HEK293T (cell line): ENCODE measurements at places on chromosomes 4 and X.

DNA sequence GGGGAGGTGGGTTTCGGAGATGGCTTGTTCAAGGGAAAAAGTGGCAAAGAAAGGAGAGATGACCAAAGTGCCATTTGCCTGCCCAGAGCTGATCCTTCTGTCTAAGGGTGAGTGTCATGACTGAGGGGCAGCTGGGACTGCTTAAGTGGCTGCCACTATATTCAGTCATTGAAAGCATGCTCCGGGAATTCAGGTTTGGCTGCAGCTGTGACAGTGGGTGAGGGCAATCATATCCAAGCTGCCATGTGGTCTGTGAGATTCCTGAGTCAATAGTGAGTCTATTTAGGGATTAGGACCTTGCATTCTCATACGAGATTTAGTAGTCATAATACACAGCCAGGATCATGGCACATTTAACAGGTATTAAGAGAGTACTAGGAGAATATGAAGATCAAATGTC is 138.8 kb upstream of the BANK1 start:
- DNase-seq: no peak

- no peak for DNase-seq
These were observed 1.0 kb downstream of the SLBP start for GRCh38 chr4:1711055-1711570.

DNA sequence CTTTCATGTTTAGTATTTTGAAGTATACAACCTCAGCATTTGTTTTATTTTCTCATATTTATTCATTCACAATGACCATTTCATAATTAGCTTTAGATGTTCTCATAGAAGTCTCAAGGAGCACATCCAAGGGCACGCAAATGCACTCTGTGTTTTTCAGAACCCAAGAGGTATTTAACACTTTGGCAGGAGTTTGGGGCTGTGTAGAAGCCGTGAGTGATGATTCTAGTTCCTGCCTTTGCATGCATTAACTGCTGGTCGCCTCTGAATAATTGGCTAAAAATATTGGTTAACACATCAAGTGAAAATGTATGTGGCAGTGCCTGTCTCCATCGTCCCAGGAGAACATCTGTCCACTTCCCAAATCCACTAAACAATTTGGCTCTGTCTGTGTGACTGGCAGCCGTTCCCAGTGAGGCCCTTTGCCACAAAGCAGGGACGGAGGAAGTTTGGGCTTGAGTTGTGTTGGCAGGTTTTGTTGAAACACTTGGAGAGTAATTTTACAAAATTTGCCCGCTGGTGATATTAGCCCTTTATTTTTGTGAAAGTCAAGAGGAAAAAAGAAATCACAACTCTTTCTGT is 730.7 kb upstream of the SLIT2 start:
- no peak for DNase-seq

DNA sequence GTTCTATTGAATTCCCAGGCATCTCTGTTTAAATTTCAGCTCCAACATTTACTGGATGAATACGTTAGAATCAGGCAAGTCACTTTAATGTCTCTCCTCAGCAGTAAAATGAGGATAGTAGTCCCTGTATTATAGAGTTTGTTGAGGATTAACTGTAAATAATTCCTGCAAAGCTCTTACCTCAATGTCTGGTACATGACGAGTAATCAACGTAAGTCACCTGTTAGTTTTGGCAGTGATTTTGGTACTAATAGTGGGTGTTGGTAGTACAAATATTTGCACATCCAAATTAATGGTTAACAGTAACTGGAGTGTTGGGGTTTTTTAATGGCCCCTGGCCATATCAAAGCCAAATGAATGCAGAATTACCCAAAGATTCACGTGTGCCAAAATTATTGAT is 189.8 kb upstream of the GALNT7 start:
- no peak for DNase-seq

DNA sequence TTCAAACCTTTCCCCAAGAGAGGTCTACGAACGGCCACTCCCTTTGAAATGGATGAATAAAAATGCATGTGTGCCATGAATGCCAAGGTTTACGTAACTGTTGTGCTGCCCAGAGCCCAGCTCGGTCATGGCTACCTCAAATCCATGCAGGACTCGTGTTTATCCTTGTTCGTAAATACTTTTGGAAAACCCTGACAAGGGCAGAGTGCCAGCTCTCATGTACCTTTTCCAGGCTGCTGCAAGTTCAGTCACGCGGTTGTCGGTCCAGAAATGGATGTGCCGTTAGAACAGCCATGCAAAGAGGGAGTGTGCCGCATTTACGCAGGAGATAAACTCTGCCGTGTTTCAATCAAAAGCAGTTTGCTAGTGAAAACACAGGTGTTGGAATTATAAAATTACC is 123.4 kb downstream of the AMELX start:
- no peak for DNase-seq

- peak; percentile 65 for DNase-seq
These were observed 72.0 kb downstream of the PRPS1 start for GRCh38 chrX:107700317-107700774.

DNA sequence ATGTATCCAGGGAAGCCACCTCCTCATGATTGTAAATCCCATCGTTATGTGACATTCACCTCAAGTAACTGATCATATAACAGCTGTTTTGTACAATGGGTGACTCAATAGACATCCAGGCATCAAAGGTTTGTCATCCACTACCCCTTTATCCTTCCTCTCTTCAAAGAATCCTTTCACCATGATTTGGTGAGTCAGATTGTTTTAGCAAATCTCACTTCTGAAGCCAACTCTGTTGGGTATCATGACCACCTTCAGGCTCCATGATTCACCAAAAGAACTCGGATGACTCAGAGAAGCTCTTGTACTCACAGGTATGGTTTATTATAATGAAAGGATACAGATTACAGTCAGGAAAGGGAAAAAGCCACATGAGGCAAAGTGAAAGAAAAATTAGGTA is 132.1 kb downstream of the PWWP3B start:
- no peak for DNase-seq

DNA sequence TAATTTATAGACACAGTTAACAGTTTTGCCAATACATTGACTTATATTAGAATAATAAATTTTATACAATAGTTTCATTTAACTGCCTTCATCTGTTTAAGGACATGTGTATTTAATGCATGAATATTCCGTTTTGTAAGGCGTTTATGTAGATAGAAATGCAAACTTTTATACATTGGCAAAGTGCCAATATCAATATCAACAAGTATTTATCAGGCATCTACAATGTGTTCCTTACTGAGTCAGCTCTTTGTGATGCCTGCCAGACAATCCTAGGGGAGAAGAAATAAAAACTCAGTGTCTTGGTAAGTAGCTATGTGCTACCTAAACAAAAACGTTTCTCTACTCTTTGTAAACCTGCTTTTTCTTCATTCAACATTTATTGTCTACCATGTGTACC is 1142.2 kb downstream of the C4orf33 start:
- DNase-seq: no peak

DNA sequence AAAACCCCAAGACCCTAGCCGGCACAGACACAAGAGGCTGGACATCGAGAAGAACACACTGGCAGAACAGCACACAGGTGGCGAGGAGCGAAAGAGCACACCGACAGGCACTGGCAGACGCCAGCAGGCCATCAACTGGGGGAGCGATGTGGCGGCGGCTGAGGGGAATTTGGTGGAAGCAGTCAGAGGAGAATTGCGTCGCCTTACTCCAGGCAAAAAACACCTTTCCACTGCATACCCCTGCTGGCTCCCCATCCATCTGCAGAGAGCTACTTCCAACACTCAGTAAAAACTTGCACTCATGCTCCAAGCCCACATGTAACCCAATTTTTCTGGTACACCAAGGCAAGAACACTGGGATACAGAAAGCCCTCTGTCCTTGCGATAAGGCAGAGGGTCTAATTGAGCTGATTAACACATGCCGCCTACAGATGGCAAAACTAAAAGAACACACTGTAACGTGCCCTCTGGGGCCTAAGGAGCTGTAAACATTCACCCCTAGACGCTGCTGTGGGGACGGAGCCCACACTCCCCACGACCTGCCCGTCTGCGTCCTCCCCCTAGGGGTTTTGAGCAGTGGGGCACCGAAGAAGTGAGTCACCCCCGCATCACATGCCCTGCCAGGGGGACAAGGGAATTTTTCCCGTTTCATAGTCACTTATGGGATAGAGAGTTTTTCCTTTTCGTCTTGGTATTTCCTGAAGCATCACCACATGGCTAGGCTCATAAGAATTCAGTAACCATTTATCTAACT is 262.3 kb downstream of the KCTD8 start:
- DNase-seq: no peak

GRCh38 chr4:139735381-139736273 is 70.0 kb downstream of the MGST2 start:
- no peak for DNase-seq

GRCh38 chr4:65669111-65670019 is 924 bp downstream of the EPHA5 start:
- DNase-seq: no peak

- DNase-seq: no peak
These were observed 964.3 kb upstream of the GRIA3 start for GRCh38 chrX:122219735-122220134.
